ENCODE measurements at places on chromosomes 3 and 15.

DNA sequence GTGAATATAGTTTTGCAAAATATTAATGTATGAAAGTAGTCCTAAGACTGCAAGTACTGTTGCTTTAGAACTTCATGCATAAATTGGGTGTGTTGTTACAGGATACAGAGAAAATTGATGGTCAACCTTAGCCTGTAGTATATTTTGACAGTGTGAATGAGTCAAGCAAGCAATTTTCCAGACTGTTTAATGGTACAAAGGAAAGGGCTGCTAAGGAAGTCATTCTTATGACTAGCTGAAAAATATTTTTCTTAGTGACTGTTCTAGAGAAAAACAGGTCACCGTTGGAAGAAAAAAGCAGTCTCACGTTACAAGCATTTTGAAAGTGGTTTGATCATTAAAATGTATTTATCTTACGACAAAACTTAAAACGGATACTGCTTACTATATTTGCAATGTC, 49.2 kb downstream of the MBNL1 start:
- no peak for DNase-seq

- DNase-seq: no peak
These were observed 845.3 kb downstream of the MCTP2 start for GRCh38 chr15:95076678-95076990.

DNA sequence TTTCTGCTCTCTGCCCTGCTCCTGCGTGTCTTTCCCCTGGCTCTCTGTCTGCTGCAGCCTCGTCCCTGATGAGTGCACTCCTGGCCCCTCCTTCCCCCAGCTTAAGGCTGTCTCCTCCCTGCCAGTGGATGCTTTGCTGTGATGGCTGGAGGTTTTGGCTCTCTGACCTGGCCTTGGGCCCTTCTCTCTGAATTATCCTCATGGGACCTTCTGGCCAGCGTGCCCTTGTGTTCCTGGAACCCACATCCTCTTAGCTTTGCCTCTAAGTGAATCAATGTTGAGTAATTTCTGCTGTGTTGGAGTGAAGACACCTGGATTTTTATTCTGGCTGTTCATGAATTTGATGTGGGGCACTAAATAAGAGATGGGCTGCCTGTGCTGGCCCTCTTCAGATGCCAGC, 9.8 kb upstream of the TNFAIP8L3 start:
- DNase-seq: no peak

- no peak for DNase-seq
These were observed 220.9 kb downstream of the SLC9A9 start for GRCh38 chr3:143627336-143627735.

DNA sequence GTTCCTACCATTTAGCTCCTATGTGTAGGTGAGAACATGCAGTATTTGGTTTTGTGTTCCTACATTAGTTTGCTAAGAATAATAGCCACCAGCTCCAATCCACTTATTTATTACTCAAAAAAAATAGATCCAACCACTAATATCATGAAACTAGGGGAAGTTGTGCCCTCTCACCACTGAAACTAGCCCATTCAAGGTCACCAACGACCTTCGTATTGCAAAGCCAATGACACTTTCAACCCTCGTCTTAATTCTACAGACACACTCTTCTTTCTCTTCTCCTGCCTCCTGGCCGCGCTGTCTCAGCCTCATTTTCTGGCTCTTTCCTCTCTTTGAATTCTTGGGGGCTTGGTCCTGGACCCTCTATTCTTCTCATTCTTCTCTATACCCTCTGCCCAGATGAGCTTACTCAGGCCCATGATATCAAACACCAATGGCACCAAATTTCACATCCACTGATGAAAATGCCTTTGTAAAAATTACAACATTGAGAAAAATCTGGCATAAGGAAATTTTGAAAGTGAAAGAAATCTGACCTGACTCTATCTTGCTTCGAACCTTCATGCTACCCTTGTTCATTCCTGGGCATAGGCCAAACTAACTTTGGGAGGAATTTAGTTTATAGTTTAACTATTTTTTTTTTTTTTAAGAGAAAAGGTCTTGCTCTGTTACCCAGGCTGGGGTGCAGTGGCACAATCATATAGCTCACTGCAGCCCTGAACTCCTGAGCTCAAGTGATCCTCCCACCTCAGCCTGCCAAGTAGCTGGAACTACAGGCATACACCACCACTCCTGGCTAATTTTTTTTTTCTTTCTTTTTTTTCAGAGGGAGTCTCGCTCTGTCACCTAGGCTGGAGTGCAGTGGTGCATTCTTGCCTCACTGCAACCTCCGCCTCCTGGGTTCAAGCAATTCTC, 25.4 kb upstream of the LIMD1 start:
- DNase-seq: no peak

GRCh38 chr3:64673159-64673715, 14.6 kb downstream of the ADAMTS9 start:
- DNase-seq: no peak
